ENCODE measurements at places on chromosomes 12 and 14.

GRCh38 chr14:72966038-72966437, 39.8 kb downstream of the DCAF4 start:
- no peak for DNase-seq

DNA sequence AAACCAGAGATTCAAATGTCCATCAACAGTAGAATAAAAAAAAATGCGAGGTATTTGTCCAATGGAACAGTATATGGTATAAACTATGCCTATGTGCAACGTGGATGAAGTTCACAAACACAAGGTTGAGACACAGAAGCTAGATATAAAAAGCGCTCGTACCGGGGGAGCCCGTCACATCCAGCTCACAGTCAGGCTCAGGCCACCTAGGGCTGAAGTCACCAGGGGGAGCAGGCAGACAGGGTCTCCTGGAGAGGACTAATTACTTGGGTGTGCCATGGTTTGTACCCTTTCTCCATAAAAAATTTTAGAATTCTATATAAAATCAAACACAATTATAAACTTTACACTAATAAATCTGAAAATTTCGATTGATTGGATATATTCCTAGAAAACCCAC, 13.6 kb downstream of the AHNAK2 start:
- DNase-seq = no peak

DNA sequence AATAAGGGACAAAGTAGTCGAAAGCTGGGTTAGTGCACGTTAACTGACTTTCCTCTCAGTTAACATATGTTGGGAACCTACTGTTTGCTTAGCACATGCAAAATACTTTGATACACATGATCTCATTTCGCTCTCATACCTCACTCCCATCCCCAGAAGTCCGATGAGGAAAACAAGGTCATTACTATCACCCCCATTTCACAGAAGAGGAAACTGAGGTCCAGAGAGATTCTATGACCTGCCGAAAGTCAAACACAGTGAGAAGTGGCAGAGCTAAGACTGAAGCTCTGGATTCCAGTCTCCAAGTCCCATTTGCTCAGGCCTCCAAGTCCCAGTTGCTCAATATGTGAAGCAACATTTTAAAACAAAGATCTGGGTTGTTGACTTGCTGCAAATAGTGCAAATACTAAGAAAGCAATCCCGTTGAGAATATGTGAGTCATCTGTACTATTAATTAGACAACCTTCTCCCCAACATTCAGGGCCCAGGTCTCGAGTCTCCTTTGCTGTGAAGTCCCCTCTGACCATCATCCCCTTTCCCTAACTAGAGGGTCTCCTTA, 170.6 kb upstream of the PWP1 start:
- DNase-seq = no peak

- DNase-seq = no peak
Measured at GRCh38 chr14:51884086-51884927, 23.9 kb downstream of the GNG2 start.

DNA sequence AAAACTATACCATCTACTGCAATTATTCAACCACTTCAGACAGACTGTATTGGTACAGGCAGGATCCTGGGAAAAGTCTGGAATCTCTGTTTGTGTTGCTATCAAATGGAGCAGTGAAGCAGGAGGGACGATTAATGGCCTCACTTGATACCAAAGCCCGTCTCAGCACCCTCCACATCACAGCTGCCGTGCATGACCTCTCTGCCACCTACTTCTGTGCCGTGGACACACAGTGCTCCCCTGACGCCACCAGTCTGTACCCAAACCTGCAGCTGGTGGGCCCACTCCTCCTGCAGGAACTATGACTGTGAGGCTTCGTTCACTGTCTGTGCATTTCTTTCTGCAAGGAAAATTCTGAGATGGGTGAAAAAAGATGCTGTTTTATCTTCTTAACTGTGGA, 284.7 kb downstream of the DAD1 start:
- peak; percentile 11 for DNase-seq

DNA sequence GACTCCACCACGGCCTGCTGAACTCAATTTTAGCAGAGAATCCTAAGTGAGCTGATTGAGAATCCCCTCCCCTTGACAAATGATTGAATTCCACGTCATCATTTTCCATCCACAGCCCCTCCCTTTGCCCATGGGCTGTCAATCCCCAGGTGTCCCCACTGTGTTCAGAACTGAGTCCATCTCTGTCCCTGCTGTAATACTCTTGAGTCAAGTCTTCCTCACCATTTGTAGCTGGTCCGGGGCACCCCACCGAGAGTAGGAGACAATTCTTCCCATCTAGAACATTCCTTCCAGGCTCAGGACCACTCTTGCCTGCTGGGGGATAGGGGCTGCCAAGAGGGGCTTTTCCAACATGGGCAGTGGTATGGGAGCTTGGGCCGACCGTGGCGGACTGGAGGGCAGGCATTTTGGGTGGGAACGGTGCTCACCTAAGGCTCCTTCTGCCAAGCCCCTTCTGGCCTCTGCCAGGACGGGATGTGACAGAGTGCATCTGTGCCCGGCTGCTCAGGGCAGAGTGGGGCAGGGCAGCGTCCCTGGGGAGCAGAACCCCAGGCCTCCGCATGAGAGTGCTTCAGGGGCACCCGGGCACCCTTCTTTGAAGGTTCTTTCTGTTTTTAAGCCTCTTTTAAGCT, 218.1 kb upstream of the RTL1 start:
- no peak for DNase-seq

DNA sequence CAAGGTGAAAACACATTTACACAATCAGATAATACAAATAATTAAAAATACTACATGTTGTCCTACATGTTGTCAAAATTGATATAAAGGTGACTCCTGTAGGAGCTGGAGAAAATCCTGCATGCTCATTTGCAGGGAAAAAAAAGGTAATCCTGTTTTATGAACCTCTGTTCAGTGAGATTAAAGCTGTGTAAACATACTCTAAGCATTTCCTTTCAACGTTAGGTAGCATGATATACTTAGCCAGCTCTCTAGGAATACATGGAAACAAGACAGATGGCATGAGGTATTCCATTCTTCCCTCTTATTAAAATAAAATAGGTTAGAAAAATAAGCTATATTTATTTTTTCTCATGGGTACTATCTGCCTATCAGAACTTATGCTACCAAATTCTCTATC, 635.7 kb upstream of the FLRT2 start:
- peak; percentile 68 for DNase-seq

- DNase-seq = no peak
Measured at GRCh38 chr14:105532735-105533141, 6.4 kb downstream of the TMEM121 start.

DNA sequence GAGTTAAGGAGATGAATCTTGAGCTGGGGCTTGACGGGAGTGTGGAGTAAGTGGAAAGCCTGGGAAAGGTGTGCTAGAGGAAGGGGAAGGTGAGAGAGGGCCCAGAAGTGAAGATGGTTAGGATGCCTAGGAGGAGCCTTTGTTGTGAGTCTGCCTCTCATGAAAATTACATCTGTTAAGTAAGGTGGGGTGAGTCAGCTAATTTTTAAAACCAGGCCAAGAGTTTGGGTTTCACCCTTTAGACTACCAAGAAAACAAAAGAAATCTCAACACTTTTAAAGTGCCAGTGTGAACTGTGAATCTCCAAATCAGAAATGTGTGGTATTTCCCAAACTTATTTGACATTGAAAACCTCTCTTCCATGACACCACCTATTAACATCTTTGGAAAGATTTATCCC, 185.2 kb downstream of the CRADD start:
- no peak for DNase-seq

DNA sequence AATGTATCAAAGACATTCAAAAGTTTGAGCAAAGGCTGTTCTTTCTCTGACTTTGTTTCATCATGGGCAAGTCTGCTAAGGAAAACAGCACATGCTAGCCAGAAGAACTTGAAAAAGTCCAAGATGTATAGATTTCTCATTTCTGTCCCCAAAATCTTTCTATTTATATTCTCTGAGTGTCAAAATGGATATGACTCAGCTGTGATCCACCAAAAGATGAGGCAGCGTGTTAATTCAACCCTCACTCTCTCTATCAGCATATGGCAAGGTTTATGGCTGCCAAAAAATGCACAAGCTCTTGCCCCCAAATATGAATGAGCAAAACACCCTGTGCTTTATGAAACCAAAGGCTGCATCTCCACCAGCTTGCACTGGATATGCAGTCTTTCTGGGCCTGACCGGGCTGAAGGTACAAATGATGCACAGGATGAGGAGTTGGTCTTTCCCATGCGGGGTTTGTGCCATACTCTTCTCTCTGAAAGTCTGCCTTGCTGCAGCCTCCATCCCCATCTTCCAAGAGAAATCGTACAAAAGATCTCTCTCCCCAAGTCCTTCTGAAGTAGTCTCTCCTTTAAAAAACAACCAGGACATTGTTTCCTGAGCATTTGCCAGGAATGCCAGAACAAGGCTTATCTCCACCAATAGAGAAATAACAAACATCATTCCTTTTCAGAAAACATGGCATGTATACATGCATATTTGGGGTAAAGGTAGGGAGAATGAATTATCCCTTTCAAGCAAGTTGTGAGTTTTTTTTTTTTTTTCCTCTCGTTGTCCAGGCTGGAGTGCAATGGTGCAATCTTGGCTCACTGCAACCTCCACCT, 203.4 kb downstream of the TMX1 start:
- no peak for DNase-seq

DNA sequence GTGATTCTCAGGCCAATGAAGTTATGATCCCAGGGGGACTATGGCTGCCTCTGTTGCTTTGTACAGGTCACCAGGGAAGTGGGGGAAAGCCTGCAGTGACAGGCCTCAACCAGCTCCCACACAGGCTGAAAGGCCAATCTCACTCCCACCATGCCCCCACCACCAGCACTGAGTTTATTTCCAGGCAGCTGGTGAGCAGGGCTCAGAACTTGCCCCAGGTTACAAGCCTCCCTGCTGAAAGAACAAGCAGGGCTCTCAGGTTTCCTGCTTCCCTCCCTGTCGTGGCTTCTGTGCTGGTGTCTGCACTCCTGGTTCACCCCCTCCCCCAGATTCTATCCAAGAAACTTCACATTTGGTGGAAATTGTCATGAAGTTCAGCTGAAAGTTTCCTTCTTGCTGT, 260.3 kb downstream of the CCDC59 start:
- no peak for DNase-seq

DNA sequence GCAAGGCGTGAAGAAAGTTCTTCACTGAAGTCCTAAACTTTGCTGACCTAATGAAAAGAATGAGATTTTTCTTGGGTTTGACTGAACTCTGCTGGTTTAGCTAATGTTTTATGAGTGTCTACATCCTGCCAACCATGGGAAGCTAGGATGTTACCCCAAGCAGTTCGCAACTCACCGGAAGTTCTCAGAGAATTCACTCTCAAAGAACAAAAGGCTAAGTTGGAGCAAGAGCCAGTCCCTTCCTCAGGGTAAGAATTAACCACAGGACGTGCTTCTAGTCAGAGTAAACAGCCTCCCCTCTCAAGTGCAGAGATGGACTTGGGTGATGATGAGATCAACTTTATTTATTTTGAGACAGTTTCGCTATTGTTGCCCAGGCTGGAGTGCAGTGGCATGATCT, 37.3 kb downstream of the TCHP start:
- DNase-seq = no peak

DNA sequence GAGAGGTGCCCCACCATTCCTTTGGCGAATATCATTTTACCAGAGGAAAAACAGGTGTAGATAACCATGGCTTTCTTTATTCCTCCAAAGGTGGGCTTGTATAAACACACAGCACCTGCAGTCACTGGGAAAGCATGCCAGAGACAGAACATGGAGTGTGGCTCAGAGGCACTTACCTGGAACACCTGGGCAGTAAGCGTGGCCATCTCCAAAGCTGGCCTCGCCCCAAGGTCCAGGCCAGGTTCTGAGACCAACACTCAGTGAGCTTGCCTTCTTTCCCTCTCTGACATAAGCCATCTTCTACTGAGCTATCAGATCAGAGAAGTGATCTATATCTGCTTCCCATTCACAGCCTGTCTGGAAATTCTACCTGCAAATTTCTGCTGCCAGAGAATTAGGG, 70.5 kb downstream of the NUAK1 start:
- no peak for DNase-seq

- DNase-seq = no peak
Measured at GRCh38 chr12:58703866-58704265, 216.4 kb downstream of the LRIG3 start.

DNA sequence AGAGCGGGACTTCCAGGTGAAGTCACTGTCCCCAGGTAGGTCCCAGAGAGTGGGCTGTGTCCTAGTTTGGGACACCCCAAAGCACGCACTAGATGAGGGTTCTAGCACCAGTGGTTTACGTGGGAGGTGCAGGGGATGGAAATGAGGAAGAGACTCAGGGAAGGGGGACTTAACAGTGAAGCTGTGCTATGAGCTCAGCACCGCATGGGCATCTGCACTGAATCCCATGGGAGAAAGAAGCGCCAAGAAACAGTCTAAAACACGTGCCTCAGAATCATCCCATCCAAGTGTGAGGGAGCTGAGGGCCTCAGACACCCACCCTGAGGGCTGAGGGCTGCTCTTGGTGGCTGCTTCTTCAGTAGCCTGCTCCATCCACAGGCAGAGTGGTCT, 71.5 kb upstream of the ZFP36L1 start:
- no peak for DNase-seq

- DNase-seq = peak; percentile 71
Measured at GRCh38 chr12:121776190-121777098, 17.0 kb downstream of the RHOF start.

DNA sequence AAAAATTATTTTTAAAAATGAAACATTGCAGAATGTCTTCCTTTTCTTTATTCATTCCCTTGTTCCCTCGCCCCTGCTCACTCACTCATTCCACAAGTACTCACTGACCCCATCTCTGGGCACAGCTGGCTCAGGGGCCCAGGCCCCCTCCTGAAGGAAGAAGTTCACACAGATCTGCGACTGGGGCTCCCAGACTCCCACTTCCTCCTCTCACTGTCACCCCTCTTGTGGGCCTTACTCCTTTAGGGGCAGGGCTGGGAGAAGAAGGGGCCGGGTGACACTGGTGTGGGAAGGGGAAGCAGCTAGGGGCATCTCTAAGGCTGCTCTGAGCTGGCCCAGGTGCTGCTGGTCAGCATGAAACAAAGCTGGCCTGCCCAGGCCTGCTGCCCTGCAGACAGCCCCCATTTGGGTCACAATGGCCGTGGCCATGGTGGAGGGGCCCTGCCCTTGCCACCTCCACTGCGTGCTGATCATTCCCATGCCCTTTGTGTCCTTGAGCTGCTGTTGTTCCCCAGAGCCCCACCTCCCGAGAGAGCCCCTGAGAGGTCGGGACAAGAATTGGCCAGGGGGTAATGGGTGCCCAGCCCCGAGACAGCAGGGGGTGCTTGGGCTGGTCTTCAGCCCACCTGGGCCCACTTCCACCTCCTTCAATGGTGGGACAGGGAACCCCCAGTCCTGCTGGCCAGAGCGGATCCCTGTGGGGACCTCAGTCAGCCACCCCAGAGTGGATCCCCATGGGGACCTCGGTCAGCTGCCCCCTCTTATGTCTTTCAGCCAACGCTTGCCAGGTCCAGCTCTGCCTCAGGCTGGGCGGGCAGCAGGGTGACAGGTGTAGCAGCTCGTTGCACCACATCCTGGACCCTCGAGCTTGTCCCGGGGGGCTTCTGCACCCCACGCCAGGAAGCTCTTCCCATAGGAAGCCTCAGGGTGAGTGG, 212.4 kb upstream of the C14orf180 start:
- DNase-seq = no peak

GRCh38 chr12:71787580-71787979, 32.9 kb downstream of the RAB21 start:
- DNase-seq = no peak

- DNase-seq = no peak
Measured at GRCh38 chr12:113598815-113599406, 127.2 kb upstream of the LHX5 start.

- DNase-seq = peak; percentile 46
Measured at GRCh38 chr14:75426332-75427125, 1.3 kb upstream of the JDP2 start.

GRCh38 chr14:35808076-35808637, 938 bp downstream of the RALGAPA1 start:
- peak; percentile 18 for DNase-seq
